ENCODE measurements at places on chromosomes 1 and 21.
A peak's percentile ranks its signal among the peaks of the same experiment; 100 is the strongest.

DNA sequence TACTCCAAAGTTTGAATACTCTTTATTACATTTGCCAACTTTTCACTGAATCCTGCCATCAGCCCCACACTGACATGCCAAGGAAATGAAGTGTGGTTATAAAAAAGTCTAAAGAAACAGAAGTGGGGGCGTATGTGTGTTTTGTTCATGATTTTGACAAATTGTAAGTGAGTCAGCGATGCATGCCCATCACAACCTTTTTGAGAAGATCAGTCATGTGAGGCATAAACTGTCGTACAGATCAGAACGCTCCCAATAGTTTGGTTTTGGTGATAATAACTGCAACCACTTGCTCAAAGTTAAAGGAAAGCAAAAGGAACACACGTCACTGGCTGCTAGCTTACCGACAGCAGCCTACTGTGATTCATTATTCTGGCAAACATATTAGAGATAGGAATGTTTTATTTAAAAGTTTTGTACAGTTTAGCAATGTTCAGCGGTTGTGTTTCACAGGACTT is 95.6 kb downstream of the RGS2 start:
- no peak for DNase-seq

GRCh38 chr21:17753736-17754135 is 65.4 kb downstream of the C21orf91 start:
- no peak for DNase-seq

- no peak for DNase-seq
Measured at GRCh38 chr1:205792481-205792881, 17.2 kb upstream of the RAB29 start.

DNA sequence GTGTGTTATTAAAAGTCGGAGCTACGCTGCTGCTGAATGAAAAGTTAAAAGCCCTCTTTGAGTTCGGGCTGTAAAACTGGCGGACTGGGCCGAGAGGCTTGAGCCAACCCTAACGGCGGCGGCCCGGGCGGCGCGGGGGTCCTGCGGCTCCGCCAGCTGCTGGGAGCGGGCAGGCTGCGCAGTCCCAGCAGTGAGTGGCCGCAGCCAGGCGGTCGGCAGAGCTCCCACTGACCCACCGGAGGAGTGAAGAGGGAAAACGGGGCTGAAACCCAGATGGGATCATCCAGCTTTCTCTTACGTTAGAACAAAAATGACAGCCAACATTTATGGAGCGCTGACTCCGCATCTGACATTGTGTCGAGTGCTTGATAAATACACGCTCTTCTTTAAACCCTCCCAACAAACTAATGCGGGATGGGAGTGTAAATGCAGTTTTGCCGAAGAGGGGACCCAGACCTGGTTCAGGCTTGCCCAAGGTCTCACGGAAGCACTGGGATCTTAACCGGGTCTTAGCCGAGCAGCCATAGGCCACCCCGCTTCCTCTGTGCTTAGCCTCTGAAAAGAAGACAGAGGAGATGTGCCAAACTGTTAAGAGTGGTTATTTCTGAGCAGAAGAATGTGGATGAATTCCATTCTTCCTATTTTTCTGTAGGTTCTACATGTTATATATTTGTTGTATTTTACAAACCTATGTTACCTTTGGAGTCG is 3.5 kb downstream of the GRHL3 start:
- DNase-seq, result no peak

GRCh38 chr1:48023488-48023887 is 26.3 kb upstream of the TRABD2B start:
- no peak for DNase-seq

- no peak for DNase-seq
Measured at GRCh38 chr1:38605063-38605462, 254.5 kb downstream of the RRAGC start.

GRCh38 chr1:218078916-218079315 is 206.2 kb upstream of the RRP15 start:
- no peak for DNase-seq

- peak; percentile 80 for DNase-seq
Measured at GRCh38 chr21:15065392-15066122, 757 bp upstream of the NRIP1 start.

- DNase-seq, result peak; percentile 92
Measured at GRCh38 chr1:114511032-114511785, at the start of gene TRIM33. Gene TRIM33, minus strand, starts transcription at chr1:114511203. Its CDS starts 127 bp downstream, at chr1:114511076.
